A172 (cell line): ENCODE measurements at places on chromosomes 11 and 22. TPM values are rescaled to one million over a fixed set of nuclear protein-coding genes. Genes with fewer than 3 reads are reported as not detected.

XBP1 gene
- total RNA-seq, result 47.4 and 52.1 TPM in 2 replicates

DNA sequence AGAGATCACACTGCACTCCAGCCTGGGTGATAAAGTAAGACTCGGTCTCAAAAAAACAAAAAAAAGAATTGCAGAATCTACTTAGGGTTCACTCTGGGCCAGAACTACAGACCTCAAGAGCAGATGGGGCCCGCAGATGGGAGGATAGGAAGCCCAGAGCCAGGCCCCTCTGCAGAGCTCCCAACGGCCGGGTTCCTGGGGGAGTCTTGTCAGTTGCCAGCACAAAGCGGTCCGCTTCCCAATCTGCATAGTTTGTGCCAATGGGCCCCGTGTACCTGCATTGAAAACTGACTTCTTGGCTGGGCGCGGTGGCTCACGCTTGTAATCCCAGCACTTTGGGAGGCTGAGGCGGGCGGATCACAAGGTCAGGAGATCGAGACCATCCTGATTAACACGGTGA, 1.7 kb upstream of the CHID1 start:
- DNase-seq, result no peak

- DNase-seq, result no peak
These were observed 420.6 kb upstream of the FAT3 start for GRCh38 chr11:91804042-91804441.

- DNase-seq, result no peak
These were observed 9.1 kb upstream of the PGA3 start for GRCh38 chr11:61194169-61194671.

DNA sequence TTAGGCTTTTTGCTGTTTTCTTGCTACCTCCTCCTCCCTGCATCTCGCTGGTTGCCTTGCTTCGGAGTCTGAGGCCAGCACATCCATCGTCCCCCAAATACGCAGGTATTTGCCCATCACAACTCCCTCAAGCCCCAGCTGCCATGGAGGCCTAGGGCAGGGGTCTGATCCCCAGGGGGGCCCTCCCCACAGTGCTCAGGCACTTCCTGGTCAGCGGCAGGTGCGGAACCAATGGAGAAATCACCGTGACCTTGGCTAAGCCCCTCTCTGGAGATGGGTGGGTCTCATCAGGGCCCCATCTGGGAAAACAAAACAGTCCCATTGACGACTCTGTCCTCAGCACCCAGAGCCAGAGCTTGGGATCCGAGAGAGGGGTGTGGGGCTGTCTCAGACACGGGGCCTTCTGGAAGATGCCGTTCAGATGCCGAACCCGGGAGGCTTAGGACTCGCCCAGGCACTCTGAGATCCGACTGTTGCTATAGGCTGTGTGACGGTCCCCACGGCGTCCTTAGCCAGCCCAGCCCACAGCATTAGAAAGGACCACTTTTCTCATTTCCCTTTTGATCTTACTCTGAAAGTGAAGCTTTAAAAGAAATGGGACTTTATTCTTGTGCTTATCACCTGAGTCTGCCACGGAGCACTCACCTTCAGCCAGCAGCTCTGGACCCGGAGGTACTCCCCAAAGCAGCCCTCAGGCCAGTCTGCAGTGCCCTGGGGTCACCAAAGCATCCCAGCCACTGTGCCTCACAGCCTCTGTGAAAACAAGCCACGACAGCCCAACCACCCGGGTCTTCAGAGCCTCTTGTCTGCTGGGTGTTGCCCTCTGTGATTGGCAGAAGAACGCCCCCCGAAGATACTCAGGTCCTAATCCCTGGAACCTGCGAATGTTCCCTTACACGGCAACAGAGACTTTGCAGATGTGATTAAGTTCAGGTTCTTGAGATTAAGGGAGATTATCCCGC, 61.2 kb upstream of the SLC22A12 start:
- no peak for DNase-seq

DNA sequence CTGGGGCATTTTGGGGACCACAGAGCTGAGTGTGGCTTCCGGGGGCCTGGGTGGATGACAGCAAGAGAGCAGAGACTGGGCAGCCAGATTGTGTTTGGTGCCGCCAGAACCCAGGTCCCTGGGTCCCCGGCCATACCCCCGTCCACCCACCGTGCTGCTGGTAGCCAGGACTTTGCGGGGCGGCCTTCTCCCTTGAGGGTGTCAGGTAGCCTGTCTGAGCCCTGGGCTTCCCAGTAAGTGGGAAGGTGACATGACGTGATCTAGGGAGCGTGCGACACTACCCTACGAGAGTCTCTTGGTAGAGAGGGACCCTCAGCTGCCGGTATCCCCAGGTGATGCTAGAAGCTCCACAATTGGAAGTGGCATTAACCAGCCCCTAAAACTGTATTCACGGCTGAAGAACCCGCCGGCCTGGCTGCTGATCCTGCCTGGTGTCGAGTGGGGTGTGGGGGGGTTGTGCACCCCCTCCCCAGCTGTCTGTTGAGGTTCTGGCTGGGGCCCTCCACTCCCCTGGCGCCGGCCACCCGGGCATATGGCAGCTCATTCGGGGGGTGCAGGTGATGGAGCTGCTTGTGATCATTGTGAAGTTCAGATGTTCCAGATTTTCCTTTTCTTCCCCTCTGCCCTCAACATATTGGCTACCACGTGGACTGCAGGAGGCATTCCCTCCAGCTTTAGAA, 66.9 kb downstream of the MPPED1 start:
- DNase-seq, result no peak

- DNase-seq, result no peak
These were observed 1045.8 kb downstream of the TBC1D22A start for GRCh38 chr22:47808236-47808635.

CCDC73 gene
- not detected in 2 replicates for total RNA-seq

DNA sequence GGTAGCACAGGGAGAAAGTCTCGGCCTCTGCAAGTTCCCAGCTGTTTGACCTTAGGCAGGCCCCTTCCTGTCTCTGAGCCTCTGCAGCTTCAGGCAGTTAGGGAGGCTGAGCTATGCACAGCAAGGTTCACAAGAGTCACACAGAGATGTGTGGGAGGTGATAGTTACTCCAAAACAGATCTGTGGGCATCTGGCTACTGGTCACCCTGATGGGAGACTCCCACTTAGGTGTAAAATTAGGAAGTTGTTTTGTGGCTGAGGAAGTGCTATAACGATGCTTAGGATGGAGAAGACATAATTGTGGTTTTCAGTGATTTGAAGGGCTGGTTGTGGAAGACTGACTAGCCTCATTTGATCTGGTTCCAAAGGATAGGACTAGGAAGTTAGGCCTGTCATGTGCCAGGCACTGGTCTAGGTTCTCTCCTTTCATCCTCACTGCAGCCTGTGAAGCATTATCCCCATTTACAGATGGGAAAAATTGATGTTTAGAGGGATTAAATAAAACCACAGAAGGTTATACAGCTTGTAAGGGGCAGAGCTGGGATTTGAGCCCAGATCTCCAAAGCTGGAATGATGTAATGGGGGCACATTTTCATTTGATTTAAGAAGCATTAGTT, 13.5 kb downstream of the ACO2 start:
- peak; percentile 16 for DNase-seq

MMP26 gene
- total RNA-seq, result not detected in 2 replicates

DNA sequence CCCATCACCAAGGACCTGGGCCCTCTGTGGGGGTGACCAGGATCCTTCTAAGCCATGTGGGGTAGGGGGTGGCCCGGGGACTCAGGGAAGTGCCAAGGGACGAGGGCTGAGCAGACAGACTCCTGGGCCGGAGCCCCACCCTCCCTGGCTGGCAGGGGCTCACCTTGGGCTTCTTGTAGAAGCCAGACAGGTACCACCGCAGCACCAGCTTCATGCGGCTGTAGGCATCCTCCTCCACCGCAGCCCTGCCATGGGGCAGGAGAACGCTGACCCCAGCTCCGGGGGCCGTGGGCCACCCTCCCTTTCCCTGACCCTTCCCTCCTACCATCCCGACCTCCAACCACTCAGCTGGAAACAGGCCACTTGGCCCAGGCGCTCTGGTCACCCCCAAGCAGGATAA, 45.9 kb upstream of the CARS1 start:
- DNase-seq, result no peak

DNA sequence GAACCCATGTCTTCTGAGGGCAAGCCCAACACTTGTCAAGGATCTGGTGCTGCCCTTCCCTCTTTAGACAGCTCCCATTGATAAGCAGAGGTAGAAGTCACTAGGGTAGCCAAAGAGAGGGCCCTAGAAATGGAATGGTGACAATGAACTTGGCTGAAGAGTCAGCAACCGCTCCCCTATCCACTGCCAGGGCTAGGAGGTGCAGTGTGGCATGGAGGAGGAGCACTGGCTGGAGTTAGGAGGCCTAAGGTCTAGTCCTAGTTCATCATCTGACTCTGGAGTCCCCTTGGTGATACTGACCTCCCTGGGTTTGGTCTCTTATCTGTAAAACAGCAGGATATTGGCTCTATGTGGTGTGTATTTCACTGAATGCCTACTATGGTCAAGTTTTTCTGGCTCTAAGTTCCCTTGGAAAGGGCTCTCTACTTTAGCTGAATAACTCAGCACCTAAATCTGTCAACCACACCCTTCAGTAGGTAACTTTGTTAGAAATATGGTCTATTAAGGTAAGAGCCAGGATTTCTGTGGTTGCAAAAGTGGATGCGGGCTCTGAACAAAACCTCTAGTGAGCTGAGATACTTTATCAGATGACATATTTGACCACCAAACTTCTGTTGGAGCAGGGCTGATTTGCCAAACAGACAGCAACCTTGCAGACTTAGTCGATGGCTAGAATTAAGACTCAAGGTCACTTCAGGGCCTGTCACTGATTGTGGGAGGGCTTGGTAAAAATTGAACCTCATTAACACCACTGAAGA, 10.5 kb downstream of the TIMP3 start:
- no peak for DNase-seq

PRODH gene
- total RNA-seq, result 0.72 and 6.6 TPM in 2 replicates

KCNQ1OT1 gene
- total RNA-seq, result 0.81 and 1.1 TPM in 2 replicates

- DNase-seq, result no peak
These were observed 282.8 kb downstream of the MN1 start for GRCh38 chr22:27518531-27519340.

- DNase-seq, result no peak
These were observed 94.3 kb downstream of the FEZ1 start for GRCh38 chr11:125401746-125402145.

GRCh38 chr11:106228996-106229395, 151.5 kb downstream of the AASDHPPT start:
- DNase-seq, result no peak

GRCh38 chr11:102780491-102780918, at the start of gene MMP10:
Gene MMP10 (minus strand): TSS chr11:102780628. CDS start chr11:102780591, 37 bp downstream.
- peak; percentile 63 for DNase-seq

GRCh38 chr11:121265586-121265985, 27.0 kb upstream of the SC5D start:
- DNase-seq, result no peak

SYT9 gene
- not detected in 2 replicates for total RNA-seq

CDKN1C gene
- total RNA-seq, result 32.5 and 40.5 TPM in 2 replicates

DNA sequence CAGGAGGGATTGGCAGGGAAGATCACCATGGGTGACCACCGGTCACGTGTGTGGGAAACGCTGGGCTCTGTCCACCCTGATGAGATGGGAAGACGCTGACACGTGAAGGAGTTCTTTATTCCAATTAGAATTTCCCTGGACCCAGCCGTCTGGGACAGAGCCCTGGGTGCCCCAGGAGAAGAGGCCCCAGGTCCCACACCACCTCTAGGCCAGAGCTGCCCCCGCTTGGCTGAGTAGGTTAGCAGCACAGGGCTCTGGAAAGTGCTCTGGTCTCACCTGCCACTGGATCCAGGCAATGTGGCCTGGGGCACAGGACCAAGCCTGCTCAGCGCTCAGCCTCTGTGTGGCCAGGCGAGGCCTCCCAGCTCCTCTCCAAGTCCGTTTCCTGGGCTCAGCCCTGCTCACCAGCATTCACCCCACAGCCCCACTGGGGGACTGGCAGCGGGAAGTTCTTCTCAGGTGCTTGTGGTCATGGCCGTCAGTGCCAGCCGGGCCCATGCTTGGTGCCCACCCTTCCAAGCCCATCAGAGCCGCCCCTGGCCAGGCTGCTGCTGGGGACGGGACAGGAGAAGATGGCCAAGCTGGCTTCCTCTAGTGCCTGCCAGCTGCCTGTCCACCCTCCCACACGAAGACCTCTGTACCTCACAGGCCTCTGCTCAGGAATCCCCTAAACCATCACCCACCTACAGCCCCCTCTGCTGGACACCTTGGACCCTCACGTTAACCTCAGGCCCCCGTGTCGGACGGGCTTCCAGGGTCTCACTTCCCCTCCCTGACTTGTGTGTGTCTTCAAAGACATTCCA, 62.5 kb upstream of the FGF3 start:
- no peak for DNase-seq

MMP13 gene
- 2.3 and 4.2 TPM in 2 replicates for total RNA-seq

SART1 gene
- 35.8 and 54.8 TPM in 2 replicates for total RNA-seq

CLMP gene
- total RNA-seq, result 4.7 and 9.7 TPM in 2 replicates

DNA sequence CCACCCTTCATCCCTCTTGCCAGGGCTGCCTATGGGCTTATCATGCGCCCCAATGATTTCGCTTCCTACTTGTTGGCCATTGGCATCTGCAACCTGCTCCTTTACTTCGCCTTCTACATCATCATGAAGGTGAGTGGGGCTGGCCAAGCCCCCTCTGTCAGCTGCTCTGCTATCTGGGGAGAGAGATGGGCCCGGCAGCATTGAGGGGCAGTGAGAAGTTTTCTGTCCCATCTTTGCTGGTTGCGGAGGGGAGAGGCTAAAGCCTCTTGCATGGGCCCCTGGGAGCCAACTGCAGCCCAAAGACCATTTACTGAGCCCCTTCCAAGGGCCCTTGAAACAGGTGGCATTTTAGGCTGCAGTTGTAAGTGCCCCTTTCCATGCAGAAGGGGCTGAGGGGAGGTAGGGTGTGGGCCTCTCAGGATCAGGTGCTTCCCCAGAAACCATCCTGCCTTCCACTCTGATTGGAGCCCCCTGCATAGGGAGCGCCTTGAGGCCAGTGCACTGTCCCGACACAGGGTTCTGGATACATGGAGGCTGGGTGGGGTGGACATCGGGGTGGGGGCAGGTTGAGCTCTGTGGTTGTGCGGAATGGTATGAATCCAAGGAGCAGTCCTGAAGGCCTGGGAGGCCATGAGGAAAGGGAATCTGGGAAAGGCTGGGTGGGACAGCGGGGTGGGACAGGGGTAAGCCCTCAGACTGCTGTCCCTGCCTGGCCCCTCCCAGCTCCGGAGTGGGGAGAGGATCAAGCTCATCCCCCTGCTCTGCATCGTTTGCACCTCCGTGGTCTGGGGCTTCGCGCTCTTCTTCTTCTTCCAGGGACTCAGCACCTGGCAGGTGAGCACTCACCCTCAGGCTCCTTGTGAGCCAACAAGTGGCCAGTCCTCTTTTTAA, 5.8 kb upstream of the TAGLN start:
- DNase-seq, result no peak
